ENCODE measurements at places on chromosomes 5 and 9.

- no peak for DNase-seq
Measured at GRCh38 chr5:122179701-122180100, 50.4 kb downstream of the ZNF474 start.

- DNase-seq: peak; percentile 59
Measured at GRCh38 chr9:95507464-95508241, 9.1 kb downstream of the PTCH1 start.

GRCh38 chr5:125793470-125793869 lies 629.7 kb upstream of the GRAMD2B start:
- DNase-seq: no peak

DNA sequence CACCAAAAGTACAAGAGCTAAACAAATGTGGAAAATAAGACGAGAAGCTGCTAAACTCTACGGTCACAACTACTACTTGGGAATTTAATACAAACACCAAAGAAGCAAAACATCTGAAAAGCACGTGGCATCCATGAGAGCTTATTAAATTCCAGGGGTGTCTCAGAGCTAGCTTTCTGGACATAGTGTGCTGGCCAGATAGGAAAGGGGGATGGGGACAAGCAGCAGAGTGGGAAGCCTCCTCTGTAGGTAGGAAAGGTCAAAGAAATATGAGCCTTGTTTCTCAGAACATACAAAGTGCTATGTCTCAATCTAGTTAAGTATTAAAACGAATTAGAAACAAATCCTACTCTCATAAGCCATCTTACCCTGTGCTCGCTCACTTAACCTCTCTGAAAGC lies 51.3 kb upstream of the GOLPH3 start:
- DNase-seq: no peak

DNA sequence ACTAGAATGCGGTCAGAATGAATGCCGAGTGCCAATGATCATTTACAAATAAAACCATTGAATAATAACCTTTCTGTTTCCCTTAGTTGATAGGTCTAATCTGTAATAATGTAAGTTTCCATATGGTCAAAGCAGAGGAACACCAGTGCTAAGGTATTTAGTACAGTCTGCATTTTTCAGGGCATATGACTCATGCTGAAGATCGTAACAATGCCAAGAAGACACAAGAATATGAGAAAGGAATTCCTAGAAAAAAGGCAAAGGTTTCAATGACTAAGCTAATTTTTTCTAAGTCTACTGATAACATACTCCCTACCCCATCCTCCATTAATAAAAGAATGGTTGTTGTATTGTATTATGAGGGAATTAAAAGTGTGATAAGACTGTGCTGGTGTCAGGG lies 2.8 kb downstream of the OR1L8 start:
- no peak for DNase-seq

DNA sequence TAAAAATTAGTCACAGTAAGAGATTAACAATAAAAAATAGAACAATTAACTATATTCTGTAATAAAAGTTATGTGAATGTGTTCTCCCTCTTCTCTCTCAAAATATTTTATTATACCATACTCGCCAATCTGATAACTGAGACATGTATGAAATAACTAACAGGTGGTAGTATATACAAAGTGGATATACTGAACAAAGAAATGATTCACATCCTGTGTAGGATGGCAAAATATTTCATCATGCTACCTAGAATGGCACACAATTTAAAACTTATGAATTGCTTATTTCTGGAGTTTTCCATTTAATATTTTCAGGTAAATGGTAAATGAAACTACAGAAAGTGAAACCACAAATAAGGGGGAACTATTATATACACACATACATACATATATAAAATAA lies 152.5 kb downstream of the RNF180 start:
- no peak for DNase-seq

DNA sequence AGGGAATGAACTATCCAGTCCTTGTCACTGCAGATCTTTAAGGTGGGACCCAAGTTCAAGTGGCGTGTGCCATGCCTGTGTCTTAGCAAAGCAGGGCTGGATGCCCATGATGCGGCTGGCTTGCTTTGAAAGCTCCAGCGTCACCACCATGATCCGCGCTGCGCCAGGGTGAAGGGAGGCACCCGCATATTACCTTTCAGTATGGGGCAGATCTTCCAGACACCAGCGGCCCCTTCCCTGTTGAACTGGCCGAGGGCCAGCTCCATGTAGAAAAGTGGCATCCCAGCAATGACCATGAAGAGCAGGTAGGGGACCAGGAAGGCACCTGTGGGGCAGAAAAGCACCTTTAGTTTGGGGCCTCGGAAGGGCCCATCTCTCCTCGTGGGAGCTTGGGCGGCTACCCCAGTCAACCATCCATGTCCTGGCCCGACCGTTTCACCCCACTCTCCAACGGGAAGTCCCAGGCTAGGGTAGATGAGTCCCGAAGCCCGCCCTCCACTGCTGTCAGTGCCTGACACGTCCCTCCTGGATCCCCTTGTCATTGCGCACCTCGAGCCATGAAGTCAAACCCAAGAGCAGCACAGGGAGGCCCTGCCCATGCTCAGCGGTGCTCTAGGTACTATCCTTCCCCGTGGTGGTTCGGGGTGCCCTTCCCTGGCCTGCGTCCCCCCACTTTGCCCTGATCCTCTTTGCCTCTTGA lies 3.9 kb downstream of the SLC6A3 start:
- no peak for DNase-seq

- DNase-seq: no peak
Measured at GRCh38 chr5:136120529-136120928, 12.1 kb upstream of the SMAD5 start.

DNA sequence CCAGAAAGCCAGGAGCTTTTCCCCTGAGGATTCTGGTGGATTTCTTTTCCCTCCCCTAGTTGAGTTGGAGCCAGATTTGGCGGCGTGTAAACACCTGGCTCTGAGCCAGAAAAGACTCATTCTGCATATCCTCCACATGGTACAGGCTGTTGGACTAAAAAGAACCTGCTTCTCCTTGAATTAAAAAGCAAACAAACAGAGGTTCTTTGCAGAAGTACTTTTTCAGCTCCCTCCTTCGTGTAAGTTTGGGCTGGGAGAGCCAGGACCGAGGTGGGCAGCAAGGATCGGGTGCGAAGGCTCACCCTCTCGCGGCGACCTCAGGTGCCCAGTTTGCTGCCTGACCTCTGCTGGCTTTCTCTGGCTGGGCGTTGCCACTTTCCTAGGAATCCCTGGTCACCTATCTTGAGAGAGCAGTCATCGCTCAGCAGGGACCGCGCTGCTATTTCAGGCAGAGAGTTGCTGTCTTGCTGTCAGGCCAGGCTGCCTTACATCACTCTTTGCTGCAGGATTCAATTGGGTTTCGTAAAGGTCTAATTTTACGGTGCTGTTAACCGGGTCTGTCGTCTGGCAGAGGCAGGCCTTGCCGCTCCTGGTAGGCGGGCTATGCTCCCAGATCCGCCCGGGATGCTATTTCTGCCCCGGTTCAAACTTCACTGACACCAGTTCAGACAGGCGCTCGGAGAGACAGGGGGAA lies 3.2 kb downstream of the PAPPA start:
- no peak for DNase-seq

- DNase-seq: no peak
Measured at GRCh38 chr9:89225587-89225986, 47.0 kb upstream of the SHC3 start.

GRCh38 chr9:111161015-111161415 lies 122.7 kb upstream of the LPAR1 start:
- DNase-seq: no peak

- peak; percentile 49 for DNase-seq
Measured at GRCh38 chr5:173324115-173325001, 3.9 kb downstream of the STC2 start.

DNA sequence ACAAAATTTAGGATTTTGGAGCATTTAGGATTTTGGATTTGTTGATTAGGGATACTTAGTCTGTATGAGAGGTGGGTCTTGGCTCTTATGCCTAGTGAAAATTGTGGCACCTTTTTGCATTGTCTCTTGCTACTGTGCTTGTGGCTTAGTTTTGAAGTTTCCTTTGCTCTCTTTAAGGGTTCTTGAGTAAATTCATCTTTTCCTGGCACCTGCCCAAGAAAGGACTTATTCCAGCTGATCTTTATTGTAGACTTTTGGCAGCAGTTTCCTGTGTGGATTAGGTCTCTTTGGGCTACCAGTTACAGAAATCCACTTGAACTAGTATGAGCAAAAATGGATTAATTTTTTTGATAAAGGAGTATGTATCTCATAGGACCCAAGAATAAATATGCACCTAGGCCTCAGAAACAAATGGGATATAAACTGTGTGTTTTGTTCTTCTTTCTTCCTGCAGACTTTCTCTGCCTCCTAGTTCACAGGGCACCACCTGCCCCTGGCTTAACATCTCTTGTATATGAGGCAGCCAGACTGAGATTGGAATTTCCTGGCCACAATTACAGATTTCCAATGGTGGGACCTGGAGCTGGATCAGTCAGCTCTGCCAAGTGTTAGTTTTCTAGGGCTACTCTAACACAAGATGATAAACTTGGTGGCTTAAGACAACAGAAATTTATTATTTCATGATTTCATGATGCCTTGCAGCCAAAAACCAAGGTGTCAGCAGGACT lies 44.6 kb downstream of the FOCAD start:
- DNase-seq: no peak

GRCh38 chr5:14447958-14448911 lies 133.4 kb upstream of the OTULINL start:
- DNase-seq: peak; percentile 57

DNA sequence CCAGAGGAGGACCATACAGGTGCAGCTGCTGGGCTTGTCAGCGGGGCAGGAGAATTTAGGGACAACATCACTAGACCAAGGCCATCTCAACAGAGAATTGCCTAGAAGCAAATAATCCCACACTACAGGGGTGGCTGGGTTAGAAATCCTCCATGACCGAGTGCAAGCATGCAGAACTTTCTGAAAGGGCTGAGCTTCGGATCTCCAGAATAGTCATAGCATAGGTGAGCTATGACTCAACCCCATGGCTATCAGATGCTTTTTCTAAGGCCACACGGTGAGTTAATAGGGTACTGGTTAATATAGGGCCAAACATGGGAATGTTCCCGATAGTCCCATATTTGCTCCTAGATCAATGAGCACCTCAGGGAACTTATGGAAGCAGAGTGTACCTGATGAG lies 4.2 kb downstream of the KCNIP1 start:
- no peak for DNase-seq

DNA sequence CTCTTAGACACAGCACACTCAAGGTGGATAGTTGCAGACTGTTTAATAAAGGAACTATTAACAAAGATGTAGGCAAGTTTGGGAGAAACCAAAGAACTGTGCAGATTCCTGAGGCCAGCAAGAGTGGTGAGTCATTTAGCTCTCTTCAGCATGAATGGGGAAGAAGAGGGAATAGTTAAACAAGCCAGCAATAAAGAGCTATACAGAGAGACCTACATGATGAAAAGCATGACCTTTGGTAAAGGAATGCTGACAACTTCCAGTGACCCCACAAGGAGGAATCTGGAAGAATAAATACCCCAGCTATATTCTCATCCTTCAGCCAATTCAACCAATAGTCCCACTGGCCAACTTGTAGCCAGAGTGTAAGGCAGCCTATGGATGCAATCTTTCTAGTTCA lies 706.0 kb upstream of the GRAMD2B start:
- no peak for DNase-seq

- DNase-seq: no peak
Measured at GRCh38 chr5:119486-120097, 27.6 kb downstream of the PLEKHG4B start.

DNA sequence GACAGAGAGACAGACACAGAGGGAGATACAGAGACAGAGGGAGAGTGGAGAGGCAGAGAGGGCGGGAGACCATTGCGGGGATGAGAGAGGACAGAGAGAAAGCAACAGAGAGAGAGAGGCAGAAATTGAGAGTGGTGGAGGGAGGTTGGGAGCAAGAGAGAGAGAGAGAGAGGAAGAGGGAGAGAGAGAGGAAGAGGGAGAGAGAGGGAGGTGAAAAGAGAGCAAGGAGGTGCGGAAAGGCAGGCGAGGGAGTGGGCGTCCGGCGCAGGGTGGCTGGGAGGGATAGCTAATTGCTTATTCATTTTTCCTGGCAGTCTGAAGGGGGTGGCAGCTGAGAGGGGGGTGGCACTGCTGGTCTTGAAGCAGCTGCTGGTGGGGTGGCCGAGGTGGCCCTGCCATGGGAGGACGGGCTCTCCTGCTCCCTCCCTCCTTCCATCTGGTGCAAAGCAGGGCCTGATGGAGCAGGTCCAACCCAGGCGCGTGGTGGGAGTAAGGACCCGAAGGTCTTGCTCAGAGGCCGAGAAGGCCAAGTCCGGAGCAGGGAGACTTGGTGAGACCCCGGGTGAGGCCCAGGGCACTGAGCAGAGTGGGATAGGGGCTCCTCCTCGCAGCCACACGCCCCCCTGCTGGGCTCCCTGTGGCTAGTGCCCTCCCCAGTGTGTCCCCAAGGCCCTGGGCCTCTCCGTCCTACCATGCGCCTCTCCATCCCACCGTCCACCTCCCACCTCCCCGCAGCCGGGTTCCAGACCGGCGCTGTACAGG lies 25.3 kb upstream of the RNU6ATAC start:
- no peak for DNase-seq

- no peak for DNase-seq
Measured at GRCh38 chr5:152689250-152689711, 284.2 kb upstream of the NMUR2 start.

DNA sequence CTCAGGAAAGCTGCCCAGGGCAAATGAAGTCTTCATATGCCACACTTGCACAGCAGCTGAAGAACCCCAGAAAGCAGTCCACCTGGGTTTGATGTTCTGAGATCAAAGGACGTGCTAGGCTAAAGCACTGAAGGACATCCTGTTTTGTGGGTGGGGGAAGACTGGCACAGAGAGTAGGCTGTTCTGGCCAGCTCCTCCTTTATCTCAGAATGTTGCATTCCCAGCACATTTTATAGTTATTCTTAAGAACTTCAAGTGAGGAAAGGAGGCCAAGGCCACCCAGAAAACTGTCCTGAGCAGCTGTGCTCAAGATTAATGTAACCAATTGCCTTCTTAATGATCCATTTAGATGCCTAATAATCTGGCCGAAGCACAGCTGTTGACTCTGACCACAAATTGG lies 10.9 kb downstream of the SHOC1 start:
- no peak for DNase-seq

- DNase-seq: no peak
Measured at GRCh38 chr9:24552526-24553182, 7.0 kb upstream of the IZUMO3 start.

DNA sequence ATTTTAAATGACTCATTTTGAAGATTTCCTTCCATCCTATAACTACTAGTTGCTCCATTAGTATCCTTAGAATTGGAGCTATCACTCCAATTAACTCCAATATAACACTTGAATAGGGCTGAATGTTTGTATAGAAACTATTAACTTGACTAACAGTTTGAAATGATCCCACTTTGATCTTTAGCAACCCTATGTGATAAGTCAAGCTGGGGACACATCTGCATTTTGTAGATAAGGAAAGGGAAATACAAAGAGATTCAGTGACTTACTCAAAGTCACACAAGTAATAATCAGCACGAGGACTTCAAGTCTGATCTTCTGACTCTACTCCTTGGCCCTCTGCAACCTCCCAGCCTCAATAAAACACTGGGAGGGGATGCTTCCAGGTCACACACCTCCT lies 101.1 kb downstream of the TMEM215 start:
- no peak for DNase-seq

- DNase-seq: no peak
Measured at GRCh38 chr5:83549674-83550073, 78.1 kb downstream of the VCAN start.

GRCh38 chr9:137199411-137200121 lies 975 bp downstream of the TPRN start:
- no peak for DNase-seq

- DNase-seq: no peak
Measured at GRCh38 chr5:80205846-80206245, 50.0 kb downstream of the SERINC5 start.

- DNase-seq: no peak
Measured at GRCh38 chr5:100790170-100790665, 112.9 kb downstream of the ST8SIA4 start.

GRCh38 chr5:62043289-62044280 lies 262.4 kb upstream of the KIF2A start:
- DNase-seq: no peak
